ENCODE measurements at places on chromosomes 6 and 20.

- DNase-seq: no peak
Measured at GRCh38 chr6:107728564-107728897, 95.6 kb downstream of the SCML4 start.

GRCh38 chr20:47300071-47300470 lies 56.4 kb downstream of the ZMYND8 start:
- DNase-seq: no peak

DNA sequence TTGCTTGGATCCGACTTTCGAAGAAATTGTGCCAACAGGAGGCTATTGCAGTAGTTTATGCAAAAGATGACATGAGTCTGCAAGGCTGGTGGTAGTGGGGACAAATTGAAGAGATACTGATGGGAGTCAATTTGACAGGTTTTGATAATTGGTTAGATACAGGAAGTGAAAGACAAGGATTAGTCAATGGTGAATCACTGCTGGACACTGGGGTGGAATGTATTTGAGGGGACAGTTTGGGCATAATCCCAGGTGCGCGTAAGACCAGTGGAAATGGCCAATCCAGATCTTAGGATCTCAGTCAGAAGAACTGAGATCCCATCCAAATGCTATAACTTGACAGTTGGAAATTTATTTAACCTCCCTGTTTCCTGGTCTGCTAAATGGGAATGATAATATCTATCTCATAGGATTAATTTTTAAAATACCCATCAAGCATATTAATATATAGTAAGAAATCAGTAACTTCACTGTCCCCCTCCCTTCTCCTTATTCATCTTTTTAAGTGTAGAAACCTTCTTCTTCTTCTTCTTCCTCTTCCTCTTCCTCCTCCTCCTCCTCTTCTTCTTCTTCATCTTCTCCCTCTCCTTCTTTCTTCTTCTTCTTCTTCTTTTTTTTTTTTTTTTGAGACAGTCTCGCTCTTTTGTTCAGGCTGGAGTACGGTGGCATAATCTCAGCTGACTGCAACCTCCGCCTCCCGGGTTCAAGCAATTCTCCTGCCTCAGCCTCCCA lies 30.9 kb upstream of the ERVFRD-1 start:
- no peak for DNase-seq

GRCh38 chr20:56893226-56893917 lies 264.3 kb downstream of the TFAP2C start:
- no peak for DNase-seq

DNA sequence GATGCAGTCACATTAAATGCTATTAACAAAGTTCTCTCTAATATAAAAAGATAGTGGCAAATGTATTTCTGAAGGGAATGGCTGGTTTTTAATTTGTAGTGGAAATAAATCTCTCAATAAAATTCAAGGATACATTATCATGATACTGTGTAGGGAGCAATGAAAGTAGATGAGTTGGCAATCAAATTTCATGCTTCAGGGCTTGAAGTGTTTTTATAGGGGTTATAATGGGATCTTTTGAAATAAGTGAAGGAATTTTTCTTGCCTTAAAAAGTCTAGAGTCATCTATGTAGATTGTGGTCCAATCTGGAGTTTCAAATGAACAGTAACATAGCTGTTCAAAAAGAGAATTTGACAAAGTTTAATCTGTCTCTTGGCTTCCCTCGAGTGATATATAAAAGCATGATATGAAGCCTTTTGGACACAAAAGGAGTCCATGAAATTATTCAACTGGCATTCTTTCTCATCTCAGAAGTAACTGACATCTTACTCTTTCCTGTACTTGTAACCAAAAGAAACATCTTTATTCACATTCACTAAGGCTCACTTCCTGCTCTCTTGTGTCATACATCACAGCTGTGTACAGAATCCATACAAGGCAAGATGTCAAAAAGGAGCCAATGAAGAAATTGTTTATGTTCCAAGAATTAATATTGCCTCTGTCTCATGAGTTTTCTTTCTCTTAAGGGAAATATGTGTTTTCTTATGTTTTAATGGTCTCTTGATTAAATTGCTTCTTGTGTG lies 591.0 kb upstream of the GJE1 start:
- no peak for DNase-seq

DNA sequence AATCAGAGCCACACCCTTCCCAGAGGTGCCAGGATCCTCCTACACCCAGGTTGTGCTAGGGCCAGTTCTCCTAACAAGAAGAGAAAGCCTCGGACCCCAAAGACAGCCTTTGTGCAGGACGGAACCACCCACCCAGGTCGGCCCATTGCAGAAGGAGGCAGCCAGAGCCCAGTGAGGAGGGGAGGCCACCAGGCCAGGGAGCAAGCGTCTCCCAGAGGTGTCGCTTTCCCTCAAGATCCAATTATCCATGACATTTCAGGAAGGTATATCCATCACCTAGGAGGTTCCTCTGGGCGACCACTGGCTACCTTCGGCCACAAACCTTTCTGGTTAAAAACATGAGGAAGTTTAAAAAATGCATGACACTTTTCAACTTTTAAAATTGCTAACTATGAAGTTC lies 87.4 kb upstream of the THBS2 start:
- no peak for DNase-seq

GRCh38 chr6:166174031-166174430 lies 6.4 kb upstream of the TBXT start:
- DNase-seq: no peak

DNA sequence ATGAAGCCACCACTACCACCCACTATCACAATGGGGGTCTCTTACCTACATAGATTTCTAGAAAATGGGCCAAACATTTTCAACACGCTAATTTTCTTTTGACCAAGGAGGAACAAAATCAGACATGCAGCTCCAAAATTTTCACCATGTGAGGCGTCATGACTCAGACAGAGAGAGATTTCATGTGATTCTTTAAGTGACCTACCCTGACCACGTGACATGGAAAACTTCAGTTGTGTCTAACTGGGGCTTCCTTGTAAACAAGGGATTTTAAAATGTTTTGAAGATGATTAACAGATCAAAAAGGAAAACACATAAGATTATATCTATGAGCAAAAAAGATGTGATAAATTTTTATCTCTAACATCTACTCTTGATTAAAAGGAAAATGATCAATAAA lies 199.2 kb downstream of the TBXT start:
- DNase-seq: no peak

DNA sequence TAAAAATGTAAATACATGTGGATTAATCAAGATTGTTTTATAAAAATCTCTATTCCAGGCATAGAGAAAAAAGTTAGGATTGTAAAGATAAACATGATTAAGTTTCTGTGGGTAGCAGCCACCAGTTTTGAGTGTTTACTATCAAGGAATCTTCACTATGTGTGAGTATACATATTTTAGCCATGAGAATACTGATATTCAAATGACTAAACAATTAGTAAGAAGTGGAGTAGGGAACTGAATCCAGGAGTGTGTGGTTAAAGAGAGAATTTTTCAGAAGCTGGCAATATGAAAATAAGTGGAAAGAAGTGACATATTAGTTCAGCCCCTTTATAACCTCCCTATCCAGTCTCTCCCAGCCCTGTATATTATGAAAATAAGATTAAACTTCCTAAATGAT lies 10.3 kb downstream of the ELOVL2 start:
- DNase-seq: no peak

- no peak for DNase-seq
Measured at GRCh38 chr6:158255989-158256601, 56.2 kb upstream of the TULP4 start.

DNA sequence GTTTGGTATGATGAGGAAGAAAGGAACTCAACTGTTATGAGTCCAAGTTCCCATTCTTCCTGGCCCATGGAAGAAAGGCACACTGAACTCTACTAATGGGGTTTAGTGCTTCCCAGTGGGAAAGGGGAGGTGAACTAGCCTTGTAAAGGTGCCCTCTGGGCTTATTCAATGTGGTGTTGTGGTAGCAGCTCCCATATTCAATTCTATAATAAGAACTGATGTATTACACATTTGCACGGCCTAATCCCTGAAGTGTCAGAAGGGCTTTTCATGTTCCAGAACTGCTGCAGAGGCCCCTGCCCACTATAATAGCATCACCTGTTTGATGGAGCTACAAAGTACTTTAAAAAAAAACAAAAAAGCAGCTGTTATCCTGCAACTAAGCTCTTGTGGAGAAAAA lies 17.1 kb downstream of the PRKN start:
- DNase-seq: no peak

- no peak for DNase-seq
Measured at GRCh38 chr6:41155132-41155805, 1.1 kb upstream of the TREML1 start.

DNA sequence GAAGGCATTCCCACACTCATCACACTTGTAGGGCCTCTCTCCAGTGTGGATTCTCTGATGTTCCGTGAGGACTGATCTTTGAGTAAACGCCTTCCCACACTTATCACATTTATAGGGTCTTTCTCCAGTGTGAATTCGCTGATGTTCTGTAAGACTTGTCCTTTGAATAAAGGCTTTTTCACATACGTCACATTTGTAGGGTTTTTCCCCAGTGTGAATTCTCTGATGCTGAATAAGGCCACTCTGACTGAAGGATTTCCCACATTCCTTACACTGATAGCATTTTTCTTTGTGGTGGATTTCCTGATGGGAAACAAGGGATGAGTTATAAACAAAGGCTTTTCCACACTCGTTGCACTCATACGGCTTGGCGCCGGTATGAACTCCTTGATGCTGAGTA lies 8.9 kb downstream of the ZSCAN12 start:
- no peak for DNase-seq

DNA sequence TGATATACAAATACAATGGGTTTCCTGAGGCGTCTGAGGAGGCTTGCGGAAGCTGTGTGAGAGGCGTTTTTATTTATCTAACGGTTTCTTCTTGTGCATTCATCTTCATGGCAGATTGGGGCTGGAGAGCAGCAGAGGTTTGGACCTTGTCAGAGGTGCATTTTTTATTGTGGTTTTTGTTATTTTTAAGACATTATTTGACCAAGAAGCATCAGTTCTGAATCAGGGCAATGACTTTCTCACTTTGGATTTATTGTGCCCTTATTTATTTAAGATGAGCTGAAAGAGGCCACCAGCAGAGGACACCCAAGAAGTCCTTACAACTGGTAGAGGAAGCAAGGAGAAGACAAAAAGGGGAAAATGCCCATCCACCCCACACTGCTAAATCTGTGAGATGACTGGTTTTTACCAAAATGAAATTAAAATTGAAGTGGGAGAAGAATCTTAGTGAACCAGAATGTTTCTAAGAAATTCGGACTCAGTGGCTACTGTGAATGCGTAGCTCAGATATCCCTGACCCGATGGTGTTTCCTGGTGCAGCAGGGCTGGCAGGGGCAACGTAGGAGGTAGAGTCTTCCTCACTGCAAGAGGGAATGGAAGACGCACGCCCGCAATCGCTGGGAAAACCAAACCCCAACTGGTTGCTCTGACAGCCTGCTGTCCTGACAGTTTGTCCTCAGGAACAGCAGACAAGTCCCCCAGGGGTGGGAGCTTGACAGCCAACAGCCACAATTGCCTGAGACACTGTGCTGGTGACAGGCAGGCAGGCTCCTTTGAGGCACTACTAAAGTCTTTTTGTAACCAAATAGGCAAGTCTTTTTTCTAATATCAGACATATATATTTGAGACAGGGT lies 14.2 kb downstream of the PRR18 start:
- no peak for DNase-seq

- DNase-seq: no peak
Measured at GRCh38 chr20:59603781-59604541, at the start of gene PHACTR3. TSS of gene PHACTR3 (plus strand) at chr20:59604540. CDS start at chr20:59605015, 475 bp downstream.

DNA sequence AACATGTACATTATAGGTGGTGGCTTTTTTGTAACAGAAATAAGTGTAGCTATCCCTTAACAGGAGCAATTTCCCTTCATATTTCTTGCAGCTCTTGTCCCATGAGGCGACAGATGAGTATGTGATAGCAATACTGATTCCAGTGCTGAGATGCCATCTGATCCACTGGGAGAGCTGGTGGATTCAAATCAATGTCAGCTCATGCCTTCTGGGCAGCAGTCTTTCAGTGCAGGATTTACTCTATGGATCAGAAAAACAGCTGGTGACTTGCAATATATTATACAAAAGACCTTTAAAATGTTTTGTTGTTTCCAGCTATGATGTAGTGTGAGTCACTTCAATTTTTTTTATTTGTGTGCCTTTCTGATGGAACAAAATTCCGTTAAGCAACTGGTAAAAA lies 259.9 kb upstream of the SASH1 start:
- no peak for DNase-seq

GRCh38 chr6:17159240-17159639 lies 57.4 kb downstream of the STMND1 start:
- DNase-seq: no peak
